Thoracic aorta (tissue), 2 donors: ENCODE measurements at places on chromosomes 5 and 9. TPM values are rescaled to one million over a fixed set of nuclear protein-coding genes. Genes with fewer than 3 reads are reported as not detected.

DNA sequence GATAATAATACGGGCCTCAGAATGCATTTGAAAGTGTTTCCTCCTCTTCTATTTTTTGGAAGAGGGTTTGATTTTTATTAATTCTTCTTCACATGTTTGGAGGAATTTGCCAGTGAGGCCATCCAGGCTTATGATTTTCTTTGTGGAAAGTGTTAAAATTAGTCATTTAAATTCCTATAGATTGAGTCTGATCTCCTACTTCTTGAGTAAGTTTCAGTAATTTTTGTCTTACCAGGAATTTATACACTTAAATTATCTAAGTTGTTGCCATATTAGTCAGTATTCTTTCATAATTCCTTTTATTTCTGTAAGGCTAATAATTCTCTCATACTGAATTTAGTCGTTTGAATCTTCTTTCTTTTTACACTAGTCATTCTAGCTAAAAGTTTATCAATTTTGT lies 25.2 kb upstream of the HAPLN1 start:
- peak overlapping the region; percentile 52 for H3K27ac ChIP-seq
- H3K27me3 ChIP-seq: no peaks in the 10 kb centered on the region
- no peaks in the 10 kb centered on the region for H3K36me3 ChIP-seq
- no peak for DNase-seq

- H3K4me1 ChIP-seq: peaks cover 23% of the 10 kb centered on the region
- no peak for DNase-seq
- H3K4me3 ChIP-seq: peak overlapping the region; percentile 85
- H3K36me3 ChIP-seq: peaks cover 24% of the 10 kb centered on the region
- H3K27me3 ChIP-seq: no peaks in the 10 kb centered on the region
These were observed 566 bp downstream of the RPP25L start for GRCh38 chr9:34611251-34611810.

ZNG1F gene
- 8.7 TPM for total RNA-seq

- no peaks in the 10 kb centered on the region for H3K27me3 ChIP-seq
- DNase-seq: no peak
- no peak overlapping the region for H3K4me3 ChIP-seq
- no peaks in the 10 kb centered on the region for H3K36me3 ChIP-seq
- H3K27ac ChIP-seq: no peak overlapping the region
- H3K4me1 ChIP-seq: peaks cover 7% of the 10 kb centered on the region
These were observed 122.2 kb downstream of the LHX2 start for GRCh38 chr9:124133727-124134126.

CLTB gene
- total RNA-seq: 155 TPM
